ENCODE measurements at places on chromosomes 12 and 14.
A peak's percentile ranks its signal among the peaks of the same experiment; 100 is the strongest.

DNA sequence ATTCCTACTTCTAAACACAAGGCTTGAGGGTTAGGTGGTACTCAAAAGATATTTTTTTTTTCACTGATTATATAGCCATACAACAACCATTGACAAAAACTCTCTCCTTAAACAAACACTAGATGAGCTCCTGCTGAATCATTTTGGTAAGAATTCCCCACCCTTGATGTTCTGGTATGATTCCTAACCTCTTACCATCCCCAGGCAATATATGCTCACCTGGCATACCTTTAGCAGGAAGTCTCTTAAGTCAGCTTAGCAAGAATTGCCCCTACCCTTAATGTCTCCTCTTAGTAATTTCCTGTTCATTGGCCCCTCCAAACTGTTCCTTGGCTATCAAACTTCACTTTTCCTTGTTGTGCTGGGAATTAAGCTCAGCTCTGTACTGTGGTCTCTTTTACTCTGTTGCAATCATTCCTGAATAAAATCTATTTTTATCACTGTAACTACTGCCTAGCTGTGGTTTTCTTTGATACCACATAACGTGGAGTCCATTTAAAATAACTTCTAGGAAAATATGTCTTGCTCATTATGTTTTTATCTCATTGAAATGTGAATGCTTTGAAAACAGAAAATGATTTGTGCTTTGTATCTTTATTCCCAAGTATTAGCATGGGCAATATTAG, 712.6 kb downstream of the SLC16A7 start:
- DNase-seq: no peak

GRCh38 chr12:29234965-29235626, 86.0 kb downstream of the FAR2 start:
- no peak for DNase-seq

- no peak for DNase-seq
These were observed 45.0 kb downstream of the LRTM2 start for GRCh38 chr12:1865284-1865866.

DNA sequence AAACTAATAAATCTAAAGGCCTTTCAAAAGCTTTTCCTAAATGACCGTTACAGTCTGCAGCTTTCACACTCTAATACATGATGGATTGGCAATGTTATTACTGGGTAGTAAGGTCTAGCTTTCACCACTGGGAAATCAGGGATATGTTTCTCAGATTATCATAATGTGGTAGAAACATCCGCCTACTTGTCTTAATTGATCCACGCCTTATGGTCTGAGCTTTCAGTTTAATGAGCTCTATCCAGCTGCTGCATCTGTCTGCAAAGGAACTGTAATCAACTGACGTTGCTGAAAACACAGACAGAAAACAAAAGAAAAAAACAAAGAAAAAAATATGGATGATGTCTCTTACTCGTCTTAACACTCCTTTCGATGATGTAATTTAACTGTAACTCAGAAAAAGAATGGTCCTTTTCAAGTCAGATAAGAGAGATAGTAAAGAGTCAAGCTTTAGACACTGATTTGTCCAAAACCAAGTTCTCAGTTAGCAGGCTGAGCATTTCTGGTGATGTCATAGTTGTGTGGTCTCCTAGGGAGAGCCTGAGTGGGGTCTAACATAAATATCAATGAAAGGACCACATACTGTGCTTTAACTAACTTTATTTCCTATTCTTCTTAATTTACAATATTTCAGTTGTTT, 85.9 kb downstream of the C2CD5 start:
- DNase-seq: no peak

DNA sequence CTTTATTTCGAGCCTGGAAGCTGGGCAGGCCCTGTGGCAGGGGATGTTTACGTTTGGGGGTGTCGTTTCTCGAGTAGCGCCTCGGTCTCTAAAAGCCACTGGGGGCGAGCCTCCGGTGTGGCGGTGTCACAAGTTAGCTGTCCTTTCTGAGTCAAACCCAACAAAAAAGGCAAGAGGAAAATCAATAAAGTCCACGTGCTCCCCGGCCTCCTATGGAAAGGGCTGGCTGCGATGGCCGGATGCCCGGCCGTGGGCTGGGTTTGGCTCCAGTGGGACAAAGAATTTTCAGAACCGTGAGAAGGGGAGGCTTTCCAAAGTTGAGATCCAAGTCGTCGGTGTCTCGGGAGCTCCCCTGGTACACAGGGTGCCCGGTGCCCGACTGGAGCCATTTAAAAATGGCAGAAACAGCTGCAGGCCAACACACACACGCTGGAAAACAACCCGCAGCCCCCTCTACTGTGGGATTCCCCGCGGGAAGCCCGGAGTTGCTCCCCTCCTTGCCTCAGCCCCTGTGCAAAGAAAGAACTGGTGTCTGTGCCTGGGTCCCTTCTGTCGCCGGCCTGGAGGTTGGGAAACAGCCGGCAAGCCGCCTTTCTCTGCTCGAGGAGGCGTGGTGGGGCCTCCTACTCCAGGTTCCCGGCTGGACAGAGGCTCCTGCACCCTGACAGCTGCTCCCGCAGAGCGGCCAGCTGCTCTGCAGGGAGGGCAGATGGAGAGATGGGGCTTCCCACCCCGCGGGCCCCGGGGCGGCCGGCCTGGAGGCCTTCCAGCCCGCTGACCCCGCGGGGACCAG, 1.9 kb downstream of the BCL7A start:
- DNase-seq: peak; percentile 68

Measured in GM10248 (cell line).